ENCODE measurements at places on chromosomes 5 and 9.

DNA sequence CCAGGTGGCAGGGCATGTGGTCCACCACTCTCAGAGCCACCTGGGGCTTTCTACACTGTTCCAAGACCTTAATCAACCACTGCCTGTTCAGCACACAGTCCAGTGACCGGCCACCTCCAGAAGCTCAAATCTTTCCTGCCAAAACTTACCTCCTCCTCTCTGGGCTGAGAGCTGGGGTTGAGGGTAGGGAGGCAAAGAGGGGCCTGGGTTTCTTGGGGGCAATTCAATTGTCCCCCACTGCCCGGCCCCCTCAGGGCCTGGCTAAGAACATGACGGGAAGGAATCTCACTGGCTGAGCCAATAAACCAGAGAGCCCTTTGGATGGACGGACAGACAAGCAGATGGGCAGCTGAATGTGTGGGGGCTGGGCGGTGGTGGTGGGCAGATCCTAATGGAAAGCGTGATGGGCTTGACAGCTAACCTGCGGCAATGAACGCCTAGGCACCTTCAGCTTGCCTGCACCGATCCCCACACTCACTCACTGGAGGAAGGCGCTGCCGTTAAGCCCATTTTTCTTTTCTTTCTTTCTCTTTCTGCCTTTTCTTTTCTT, 5.4 kb downstream of the NR5A1 start:
- no peak for DNase-seq

- no peak for DNase-seq
These were observed 27.5 kb upstream of the SLIT3 start for GRCh38 chr5:169328401-169328800.

GRCh38 chr5:44167540-44167939, 221.7 kb downstream of the FGF10 start:
- DNase-seq = no peak

GRCh38 chr5:74326571-74327338, 313.8 kb downstream of the ENC1 start:
- peak; percentile 20 for DNase-seq
